ENCODE measurements at places on chromosomes 2 and 18. TPM values are rescaled to one million over a fixed set of nuclear protein-coding genes. Genes with fewer than 3 reads are reported as not detected.

DNA sequence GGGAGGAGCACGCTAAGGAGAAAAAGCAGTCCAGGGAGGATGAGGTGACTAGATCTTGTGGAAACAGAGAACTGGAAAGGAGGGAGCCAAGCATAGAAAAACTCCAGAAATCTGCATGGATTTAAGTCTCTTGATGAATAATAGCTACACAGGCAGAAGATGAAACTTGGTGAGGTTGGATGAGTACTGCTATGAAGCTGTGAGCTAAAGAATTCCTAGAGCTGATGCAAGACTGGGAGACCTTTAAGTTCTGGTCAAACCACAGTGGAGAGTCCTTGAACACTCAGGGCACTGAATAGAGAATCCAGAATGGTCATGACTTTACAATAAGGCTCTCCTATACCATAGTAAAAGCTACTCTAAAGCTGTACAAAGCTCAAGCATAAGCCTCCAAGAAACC lies 18.4 kb upstream of the PIEZO2 start:
- no peak for DNase-seq

GRCh38 chr2:100106460-100106859 lies 35.9 kb downstream of the AFF3 start:
- no peak for DNase-seq

GRCh38 chr2:64918220-64918886 lies 70.8 kb upstream of the SLC1A4 start:
- no peak for DNase-seq

The CPO gene
- total RNA-seq = not detected

- no peak for DNase-seq
Observed at GRCh38 chr2:120577721-120578295, 157.9 kb upstream of the GLI2 start.

DNA sequence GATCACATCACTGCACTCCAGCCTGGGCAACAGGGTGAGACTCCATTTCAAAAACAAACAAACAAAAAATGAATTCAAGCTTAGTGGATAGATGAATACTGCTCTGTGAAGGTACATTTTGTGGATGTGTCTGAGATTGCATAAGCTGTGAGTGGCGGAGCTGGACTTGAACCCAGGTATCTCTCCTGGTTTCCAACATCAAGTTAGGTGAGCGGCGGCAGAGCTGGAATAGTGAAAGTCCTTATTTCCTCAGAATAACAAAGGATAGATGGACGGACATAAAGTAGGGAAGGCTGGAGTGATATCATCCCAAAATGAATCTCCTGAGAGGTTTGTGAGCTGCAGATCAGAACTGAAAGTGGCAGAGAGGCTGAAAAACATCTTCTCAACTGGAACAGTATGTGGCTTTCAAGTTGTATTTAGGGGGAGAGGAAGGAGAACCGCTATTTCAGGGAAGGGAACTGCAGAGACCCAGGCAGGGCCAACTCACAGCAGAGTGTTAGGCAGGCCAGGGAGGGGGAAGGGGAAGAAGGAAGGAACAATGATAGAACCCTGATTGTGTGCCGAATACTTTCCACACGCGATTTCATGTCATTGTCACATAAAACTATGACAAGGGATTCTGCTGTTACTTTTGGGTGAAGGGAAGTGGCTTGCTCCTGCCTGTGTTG lies 106.2 kb downstream of the LPIN1 start:
- DNase-seq = no peak

GRCh38 chr18:65788373-65788772 lies 37.6 kb downstream of the CDH7 start:
- no peak for DNase-seq

GRCh38 chr2:184624311-184624710 lies 26.0 kb downstream of the ZNF804A start:
- DNase-seq = no peak

The CDK5R2 gene
- total RNA-seq = not detected

- no peak for DNase-seq
Observed at GRCh38 chr2:37820471-37820986, 104.6 kb upstream of the RMDN2 start.

- DNase-seq = no peak
Observed at GRCh38 chr2:51920509-51920908, 888.6 kb upstream of the NRXN1 start.

DNA sequence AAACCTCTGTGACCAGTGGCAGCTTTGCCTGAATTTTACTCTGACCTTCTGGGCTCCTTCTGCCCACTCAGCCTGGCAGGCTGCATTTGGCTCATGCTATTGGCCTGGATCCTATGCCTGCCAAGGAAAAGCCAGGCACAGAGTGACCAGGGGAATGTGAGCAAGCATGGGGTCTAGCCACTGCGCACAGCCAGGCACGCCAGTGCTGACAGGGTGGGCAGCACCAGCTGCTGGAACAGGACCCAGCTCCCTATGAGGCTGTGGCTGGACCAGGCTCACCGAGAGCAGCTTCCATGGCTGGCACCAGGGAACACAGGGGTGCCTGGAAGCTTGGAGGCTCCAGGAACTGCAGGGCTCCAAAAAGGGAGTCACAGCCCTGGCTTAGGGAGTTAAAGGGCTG lies 311.5 kb upstream of the SYT4 start:
- no peak for DNase-seq

GRCh38 chr2:105080461-105080860 lies 42.6 kb downstream of the MRPS9 start:
- DNase-seq = no peak

- no peak for DNase-seq
Observed at GRCh38 chr2:131056932-131057287, 36.4 kb downstream of the FAM168B start.

DNA sequence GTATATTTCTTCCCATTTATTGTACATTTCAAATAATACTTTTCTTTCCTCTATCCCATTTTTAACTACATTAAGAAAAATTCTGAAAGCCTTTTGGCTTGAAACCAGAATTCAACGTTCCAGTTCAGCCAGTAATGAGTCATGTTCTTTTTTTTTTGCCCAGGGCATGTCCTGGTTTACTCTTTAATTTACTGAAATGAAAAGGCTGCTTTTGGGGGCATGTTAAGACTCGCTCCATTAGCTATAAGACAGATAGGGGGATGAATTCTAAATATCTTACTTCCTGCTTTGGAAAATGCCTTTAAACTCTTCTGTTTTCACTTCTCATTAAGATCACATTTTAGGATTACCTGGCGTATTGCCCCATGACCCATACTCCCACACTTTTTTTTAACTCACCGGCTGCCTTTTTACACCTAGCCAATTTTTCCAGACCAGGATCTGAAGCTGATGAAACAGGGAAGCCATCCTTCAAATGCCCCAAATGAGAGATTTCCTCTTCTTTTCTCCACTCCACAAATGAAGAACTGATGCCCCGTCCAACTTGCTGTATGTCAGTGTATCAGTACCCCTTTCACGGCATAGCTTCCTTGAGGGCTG lies 585 bp downstream of the ABCA12 start:
- no peak for DNase-seq

The CHRNA1 gene
- 0.17 TPM for total RNA-seq

DNA sequence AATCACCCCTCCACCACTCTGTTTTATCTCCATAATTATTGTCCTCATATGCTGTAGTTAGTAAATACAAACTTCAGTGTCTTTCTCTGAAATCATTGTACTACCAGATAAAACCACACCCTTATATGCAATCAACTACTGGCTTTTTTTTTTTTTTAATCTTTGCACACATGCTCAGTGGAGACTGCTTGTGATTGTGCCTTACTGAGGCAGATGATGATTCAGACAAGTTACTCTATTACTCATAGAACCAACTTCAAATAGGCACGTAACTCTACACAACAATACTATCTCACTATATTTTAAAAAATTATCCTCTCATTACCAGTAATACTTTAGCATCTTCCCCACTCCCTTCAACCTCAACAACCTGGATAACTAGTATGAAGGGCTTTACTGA lies 1278.4 kb upstream of the PIK3C3 start:
- DNase-seq = no peak

The FBXO48 gene
- 0.44 TPM for total RNA-seq

DNA sequence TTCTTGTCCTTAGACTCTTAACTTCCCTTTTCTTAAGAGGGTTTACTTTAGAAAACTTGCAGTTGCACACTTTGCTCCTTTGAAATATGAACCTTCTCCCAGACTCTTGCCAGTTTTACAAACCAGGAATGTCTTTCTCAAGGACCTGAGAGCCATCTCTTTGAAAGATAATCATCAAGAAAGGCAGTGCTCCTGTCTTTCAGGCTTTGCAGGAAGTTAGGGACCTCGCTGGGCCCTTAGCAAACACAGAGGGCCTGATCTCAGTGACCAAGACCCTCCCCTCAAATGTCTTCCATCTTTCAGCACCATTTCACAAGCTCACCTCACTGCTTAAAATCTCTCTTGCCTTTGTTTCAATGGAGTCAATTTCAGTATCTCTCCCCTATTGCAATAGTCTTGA lies 32.0 kb upstream of the NYAP2 start:
- no peak for DNase-seq

The LYG2 gene
- not detected for total RNA-seq

Measured in CD4-positive, alpha-beta T cell (primary cell).